ENCODE measurements at places on chromosomes 12 and 14.

DNA sequence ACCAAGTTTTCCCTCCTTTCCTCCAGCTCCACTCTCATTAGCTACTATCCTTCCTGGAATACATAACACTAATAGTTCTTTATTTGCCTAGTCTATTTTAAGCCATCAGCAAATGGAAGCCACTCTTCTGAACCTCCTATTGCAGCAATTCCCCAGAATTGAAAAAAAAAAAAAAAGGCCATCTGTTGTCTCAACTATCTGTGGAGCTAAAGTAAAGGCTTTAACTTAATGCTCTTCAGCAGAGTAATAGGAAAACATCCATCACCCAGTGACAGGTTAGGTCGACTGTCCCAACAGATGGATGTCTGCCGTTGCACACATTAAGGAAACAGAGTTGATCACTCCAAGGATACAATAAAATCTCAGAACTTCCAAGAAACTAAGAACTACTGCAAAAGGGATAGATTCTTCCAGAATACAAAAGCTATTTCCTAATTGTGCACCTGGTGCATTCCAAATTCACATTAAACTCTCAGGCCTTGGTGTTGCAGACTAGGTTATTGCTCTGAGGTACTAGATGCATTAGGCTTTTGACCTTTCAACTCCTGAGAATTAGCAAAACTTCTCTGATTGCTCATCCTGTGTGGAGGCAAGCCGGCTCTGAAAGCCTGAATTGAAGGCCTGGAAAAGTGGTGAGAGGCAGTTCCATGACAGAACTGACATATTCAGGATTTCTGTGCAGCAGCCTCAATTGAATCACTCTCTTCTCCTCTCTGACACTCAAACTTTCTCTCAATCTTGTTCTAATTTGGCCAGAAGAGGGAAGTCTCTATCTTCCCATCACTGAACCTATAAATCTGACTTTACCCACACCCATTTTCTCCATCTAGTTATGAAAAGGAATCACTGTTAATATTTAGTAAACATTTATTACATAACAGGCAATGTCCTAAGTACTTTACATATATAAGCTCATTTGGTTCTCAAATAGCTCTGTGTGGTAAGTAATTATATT, 238.4 kb upstream of the HMGA2 start:
- DNase-seq = no peak

GRCh38 chr12:112606611-112607365, 184.8 kb upstream of the RPH3A start:
- DNase-seq = peak; percentile 23

GRCh38 chr14:74979442-74980397, 23.0 kb upstream of the EIF2B2 start:
- no peak for DNase-seq

- no peak for DNase-seq
These were observed 142.5 kb upstream of the RTL1 start for GRCh38 chr14:101046071-101046470.

- DNase-seq = no peak
These were observed 22.8 kb downstream of the FAIM2 start for GRCh38 chr12:49880756-49881414.

GRCh38 chr14:65600742-65601141, 188.2 kb downstream of the FUT8 start:
- DNase-seq = no peak

- no peak for DNase-seq
These were observed 61.4 kb upstream of the VPS33A start for GRCh38 chr12:122327494-122328385.

GRCh38 chr12:117761528-117762100, 207.2 kb downstream of the KSR2 start:
- no peak for DNase-seq

DNA sequence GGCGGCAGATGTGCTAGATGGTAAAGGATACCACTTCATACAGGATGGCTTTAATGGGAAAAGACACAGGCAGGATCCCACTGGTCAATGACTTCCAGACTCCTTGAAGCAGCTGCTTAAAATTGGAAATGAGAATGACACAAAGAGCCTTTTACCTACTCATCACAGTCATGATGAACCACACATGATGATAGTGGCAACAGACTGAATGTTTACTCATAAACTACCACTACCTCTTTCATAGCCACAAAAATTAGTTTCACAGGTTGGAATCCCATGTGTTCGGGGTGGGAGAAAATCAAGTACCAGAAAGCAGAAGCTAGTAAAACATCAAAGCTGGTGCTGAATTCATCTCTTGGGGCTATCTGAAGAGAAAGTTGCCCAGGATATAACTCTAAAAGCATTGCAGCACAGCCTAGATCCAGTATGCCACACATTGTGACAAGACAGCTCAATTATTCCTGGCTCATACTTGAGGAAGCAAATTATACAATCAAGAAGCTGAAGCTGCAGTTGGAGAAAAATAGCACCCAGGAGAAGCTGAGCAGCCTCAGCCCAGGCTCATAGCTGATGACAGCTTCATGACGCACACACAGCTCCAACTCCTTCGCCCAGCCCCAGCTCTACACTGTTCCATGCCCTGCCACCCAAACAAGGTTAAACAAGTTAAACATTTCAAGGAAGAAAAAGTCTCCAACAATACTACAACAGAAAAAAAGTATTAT, 29.0 kb upstream of the C12orf50 start:
- DNase-seq = no peak

DNA sequence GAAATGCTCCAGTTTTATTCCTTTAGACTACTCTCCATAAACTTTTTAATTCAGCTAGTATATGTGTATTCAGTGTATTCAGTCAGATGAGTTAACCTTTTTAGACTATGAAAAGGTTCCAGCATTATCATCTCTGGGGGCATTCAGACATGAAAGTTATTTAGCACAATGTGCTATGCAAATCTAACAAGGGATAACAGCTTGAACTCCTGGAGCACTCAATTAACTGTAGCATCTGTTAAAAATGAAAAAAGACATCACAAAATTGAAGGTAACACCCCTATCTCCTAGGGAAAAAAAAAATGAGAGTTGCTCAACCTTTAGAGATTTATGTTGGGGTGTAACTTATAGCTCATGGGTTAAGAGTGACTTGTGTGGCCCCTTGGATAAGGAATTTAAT, 211.5 kb downstream of the PHLDA1 start:
- no peak for DNase-seq

DNA sequence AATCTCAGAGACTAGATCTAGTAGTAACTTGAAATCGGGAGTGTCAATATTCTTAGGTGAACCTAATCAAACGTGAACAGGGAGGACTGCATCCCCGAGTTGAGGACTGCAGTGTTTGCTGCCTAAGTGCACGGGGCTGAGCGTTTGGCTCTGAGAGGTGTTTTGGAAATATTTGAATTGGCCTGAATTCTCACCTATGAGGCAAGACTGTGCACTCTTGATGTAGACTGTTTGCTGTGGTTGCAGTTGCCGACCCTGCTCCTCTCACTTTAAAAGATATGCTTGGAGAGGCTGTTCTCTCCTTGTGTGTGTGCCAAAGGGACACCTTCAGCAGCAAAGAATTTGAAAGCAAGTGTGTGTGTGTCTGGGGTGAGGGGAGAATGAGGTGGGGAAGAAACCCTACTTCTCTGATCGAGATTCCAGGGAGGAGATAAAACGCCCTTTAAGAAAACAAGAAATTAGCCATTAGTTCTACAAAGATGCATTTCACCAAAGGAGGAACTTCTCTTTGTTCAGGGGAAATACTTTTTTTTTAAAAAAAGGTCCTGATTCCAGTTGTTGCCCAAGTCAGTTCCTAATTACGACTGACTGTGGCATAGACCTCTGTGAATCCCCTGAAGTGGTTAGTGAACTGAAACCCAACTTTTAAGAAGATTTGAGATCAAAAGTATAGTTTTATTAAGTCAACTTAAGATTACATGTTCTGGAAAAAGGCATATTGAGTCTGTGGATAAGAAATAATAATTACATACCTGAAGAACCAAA, 106.6 kb downstream of the DYRK2 start:
- DNase-seq = no peak

DNA sequence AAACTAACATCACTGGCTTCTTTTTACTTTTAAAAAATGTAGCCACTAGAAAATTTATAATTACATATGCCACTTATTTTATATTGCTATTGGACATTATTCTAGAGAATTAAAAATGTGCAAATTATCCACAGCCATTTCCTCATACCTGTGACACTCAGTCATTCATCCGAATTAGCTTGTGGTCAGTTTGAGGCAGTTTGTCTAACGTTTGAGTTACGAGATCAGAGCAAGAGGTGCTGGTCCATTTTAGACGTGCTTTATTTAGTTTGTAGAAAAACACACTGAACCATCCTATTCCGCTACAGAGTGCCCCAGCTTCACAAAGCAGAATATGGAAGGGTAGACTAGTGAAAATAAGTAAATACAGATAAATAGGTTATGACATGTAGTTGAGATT, 513.0 kb downstream of the NRXN3 start:
- no peak for DNase-seq

GRCh38 chr14:89660166-89660565, 243.1 kb upstream of the FOXN3 start:
- DNase-seq = no peak

DNA sequence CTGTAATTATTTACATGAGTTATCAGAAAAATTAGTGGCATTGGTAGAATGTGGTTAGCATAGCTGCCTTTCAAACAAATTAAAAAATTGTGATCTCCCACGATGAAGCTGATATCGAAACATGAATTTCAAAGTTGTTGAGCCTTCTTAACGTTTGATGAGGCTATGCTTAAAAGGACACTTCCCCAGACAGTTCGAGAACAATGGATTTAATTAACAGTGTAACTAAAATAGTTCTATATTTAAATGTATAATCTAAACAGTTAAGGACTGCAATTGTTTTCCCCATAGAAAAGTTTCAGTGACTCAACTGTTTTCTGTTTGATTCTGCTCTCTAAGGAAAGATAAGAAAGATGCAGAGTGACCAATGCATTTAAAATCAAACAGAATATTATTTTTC, 1.6 kb downstream of the CLEC2B start:
- no peak for DNase-seq

GRCh38 chr14:77319422-77319821, 1.3 kb downstream of the POMT2 start:
- no peak for DNase-seq

- DNase-seq = no peak
These were observed 241.3 kb upstream of the DAAM1 start for GRCh38 chr14:58947156-58947555.

DNA sequence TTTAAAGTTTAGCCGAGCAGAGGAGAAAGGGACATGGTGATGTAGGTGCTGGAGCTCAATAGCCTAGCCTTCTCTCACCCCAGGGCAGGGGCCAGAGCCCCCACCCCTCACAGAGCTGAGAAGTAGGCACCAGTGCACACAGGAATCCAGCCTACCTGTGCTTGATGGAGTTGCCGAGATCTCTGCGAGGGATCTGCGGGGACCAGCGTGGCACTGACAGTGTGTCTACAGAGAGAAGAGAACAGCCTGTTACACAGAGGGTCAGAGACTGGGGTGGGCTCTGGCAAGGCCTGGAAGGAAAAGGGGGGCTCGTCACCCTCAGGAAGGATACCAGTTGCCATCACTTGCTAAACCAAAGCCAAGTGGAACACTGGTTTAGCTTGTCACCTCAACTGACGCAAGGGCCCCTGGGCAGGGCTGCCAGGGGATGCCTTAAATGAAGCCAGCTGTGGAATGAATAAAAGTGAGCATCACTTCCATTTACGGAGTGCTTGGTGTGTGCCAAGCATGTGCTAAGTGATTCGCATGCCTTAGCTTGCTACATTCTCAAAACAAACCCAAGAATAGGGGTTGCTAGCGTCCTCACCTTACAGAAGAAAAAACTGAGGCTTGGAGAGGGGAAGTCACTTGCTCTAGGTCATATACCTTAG, 220.8 kb upstream of the NOS1 start:
- DNase-seq = no peak

DNA sequence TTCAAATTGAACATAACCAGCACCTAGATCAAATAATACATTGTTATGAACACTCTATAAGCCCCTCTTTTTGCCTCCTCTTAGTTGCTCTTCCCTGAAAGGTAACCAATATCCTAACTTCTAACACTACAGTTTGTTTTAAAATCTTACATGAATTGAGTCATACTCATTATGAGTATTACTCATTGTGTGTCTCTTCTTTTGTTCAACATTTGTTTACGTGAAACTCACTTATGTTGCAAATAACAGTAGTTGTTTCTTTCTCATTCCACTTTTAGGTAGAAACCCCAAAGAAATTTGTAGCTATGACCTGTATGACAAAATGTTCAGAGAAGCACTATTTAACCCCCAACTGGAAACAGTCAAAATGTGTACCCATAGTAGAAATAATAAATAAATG, 6.6 kb downstream of the LRRC9 start:
- no peak for DNase-seq

- DNase-seq = no peak
These were observed 682 bp downstream of the CREBL2 start for GRCh38 chr12:12612358-12612757.

DNA sequence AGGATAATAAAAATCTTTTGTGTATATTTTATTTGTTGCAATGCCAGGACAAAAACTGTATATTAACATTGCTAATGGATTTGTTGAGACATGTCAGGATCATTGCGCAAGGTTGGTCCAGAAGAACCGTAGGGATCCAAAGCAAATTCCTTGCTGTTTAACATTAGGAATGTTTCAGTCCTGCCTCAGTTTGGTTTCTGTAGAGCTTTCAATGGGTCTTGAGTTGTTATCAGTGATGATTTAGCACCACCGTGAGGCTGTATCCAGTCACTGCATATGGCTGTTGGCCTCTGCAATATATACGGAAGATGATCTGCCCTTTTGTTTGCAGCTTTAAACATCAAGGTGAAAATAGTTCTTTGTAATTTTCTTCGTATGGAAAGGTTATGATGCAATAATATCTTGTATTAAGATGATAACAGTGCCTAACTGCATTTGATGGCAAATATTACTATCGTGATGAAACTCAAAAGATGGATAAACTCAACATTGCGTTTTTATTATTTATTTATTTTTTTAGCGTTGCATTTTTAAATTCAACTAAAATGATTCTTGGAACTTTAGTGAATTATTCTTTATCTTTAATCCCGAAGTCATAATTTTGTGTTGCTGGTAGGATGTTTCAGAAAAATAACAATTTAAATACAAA, 231.2 kb downstream of the AKAP6 start:
- peak; percentile 43 for DNase-seq

- DNase-seq = no peak
These were observed 10.0 kb upstream of the GPR19 start for GRCh38 chr12:12705838-12706520.

DNA sequence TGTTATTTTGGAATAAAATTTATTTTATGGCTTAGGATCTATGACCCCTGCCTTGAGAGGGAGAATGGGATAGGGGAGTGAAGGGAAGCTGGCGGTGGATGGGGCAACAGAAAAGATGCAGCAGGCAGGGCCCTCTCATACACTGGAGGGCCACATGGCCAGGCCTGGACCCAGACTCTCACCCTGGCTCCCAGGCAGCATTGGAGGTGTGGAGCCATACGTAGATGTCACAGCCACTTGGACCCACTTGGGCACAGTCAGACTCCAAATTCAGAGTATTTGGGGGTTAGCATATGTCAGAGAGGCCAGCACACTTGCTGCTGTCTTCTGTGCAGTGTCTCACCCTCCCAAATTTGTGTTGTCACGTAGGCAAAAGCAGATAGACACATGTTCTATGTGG, 6.5 kb downstream of the NAB2 start:
- DNase-seq = no peak

GRCh38 chr14:89625244-89625713, 208.2 kb upstream of the FOXN3 start:
- DNase-seq = no peak

All from HL-60 (cell line).